ENCODE measurements at places on chromosomes 2 and 18.

- DNase-seq: no peak
These were observed 104.6 kb upstream of the COL3A1 start for GRCh38 chr2:188869550-188869949.

DNA sequence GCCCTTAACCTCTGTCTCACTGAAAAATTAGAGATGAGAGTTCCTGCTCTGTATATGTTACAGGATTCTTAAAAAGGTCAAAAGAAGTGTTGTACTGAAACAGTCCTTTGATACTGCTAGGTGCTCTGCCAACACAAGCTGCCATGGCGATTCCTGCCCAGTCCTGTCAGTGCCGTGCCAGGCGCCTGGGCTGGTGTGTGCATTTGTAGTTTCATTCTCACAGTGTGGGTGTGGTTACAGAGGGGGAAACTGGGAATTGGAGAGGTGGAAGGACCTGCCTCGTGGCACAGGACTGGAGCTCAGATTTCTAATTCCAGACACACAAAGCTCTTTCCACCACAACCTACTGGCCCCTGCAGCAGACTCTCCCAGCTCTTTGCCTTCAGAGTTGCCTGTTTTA lies 122.3 kb upstream of the RAB6C start:
- no peak for DNase-seq

- DNase-seq: no peak
These were observed 165.8 kb downstream of the DNAH7 start for GRCh38 chr2:195902857-195903256.

DNA sequence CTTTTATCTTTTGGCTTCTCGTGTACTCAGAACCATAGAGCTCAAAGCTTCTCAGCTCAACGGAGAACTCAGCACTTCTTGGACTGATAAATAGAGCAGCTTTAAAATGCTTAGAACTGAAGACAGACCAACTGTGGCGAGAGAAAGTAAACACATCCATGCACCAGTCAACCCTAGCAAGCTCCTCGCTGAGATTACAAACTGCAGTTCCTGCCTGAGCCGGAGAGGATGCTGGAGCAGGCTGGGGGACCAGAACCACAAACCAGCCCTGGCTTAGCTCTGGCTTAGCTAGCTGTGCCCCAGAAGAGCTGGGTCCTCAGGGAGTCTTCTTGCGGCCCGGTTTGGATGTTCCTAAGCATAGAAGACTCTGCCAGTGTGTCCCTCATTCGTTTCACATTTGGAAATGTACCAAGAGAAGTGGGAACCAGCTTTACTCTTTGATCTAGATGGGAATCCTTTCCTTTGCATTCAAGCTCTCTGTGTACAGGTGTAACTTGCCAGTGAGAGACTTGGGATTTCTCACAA lies 5.6 kb downstream of the PAX8 start:
- DNase-seq: no peak

- DNase-seq: no peak
These were observed 937 bp upstream of the LANCL1 start for GRCh38 chr2:210477496-210477895.

GRCh38 chr18:76353500-76353899 lies 141.5 kb downstream of the ZNF516 start:
- no peak for DNase-seq

DNA sequence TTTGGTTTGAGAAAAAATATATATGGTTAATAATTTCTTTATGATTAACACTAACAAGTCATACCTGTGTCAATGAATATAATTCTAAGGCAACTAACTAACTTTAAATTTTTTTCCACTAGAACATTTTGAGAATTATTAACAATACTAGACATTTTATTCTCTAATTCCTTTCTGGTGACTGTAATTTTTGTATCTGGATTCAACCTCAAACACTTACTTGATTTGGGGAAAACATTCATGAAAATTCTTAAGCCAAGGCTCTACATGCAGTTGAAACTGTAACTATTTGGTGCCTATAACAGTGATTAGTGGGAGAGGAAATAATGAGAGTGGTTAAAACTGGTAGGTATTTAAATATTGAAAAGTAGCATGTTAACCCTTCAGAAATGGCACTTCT lies 546.5 kb upstream of the KLHL29 start:
- DNase-seq: no peak

GRCh38 chr2:54469484-54470053 lies 13.4 kb downstream of the SPTBN1 start:
- DNase-seq: no peak

DNA sequence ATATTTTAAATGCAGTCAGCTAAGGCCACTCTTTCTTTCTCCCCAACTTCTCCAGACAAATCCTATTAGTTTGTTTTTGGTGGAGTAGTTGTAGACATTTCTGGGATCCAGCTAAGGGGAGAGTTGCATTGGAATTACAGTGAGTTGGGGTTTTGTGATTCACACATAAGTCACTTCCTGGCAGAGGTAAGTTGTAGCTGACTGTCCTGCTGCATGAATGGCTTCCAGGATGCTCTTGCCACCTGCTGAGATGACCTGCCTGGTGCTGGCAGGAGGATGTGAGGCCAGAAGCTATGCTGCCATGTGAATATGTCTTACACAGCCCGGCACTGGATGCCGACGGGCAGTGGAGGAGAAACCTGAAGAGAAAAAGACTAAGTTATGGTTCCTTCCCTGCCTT lies 243.7 kb downstream of the TDRD15 start:
- no peak for DNase-seq

- no peak for DNase-seq
These were observed 12.3 kb downstream of the DDX1 start for GRCh38 chr2:15603948-15604347.
